Right ventricle myocardium superior (tissue), 1 donor: ENCODE measurements at places on chromosomes 6 and 20.

DNA sequence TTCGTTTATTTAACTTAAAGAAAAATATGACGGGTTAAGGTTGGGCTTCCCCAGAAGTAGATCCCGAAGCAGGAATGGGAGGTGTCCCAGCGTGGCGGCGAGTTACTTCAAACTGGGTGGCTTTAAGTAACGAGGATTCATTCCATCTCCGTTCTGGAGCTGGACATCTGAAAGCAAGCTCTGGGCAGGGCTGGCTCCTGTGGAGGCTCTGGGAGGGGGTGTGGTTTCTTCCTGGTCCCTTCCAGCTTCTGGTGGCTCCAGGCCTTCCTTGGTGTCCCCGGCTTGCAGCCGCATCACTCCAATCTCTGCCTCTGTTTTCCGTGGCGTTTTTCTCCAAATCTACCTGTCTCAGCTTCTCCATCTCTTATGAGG, 47.3 kb upstream of the BHLHE23 start:
- no peak for DNase-seq

DNA sequence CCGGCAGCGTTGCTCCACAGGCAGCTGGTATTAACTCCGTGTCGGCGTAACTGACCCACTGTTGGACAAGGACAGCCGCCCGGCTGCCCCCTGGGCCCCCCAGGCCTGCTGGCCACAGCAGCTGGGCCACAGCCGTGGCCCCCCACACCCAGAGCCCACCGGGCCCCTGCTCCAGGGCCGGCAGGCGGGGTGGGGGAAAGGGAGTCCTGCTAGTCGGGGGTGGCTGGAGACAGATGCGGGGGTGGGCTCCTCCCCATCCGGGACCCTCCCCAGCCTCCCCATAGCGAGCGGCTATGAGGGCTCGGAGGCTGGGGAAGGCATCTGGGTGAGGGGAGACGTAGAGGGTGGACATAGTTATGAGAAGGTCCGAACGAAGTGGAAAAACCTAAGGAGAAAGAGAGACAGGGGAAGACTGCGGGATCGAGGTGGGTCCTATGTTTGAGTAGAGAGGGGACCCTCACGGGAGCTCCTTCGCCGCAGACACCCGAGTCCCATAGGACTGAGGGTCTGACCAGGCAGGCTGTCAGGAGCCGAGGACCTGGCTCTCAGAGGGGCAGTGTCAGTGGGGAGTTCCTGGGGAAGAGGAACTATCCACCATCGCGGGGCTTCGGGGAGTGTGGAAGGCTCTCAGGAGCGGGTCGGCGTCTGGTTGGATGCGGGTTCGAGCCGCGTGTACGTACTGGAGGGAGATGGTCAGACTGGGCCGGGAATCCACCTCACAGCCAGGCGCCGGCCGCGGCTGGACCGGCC, 511 bp downstream of the VARS1 start:
- DNase-seq, result no peak

GRCh38 chr6:35970181-35970580, 49.3 kb upstream of the SRPK1 start:
- no peak for DNase-seq

DNA sequence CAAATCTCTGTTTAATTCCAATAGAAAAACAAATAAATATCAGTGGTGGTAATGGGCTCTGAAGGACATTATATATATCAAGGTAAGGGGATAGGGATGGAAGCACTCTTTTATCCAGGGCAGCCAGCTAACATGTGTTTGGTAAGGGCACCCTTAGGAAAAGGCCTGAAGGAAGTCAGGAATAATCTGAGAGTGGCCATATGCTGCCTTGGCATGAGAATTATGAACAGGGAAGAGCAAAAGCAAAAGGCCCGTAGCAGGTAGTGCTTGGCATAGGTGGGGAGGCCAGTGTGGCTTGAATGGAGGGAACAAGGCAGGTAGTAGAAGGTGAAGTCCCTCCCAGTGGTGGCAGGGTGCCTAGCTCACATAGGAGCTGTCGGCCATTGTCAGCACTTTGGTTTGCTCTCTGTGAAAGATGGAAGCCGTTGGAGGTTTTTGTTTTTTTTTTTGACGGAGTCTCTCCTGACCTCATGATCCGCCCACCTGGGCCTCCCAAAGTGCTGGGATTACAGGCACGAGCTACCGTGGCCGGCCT, 39.6 kb upstream of the CSE1L start:
- DNase-seq, result no peak

GRCh38 chr20:40821429-40821828, 132.4 kb upstream of the MAFB start:
- no peak for DNase-seq

- no peak for DNase-seq
Observed at GRCh38 chr6:16481697-16482399, 243.5 kb downstream of the GMPR start.

- no peak for DNase-seq
Observed at GRCh38 chr6:132865364-132865763, 51.0 kb downstream of the RPS12 start.

- DNase-seq, result no peak
Observed at GRCh38 chr6:145080651-145081050, 654.7 kb downstream of the EPM2A start.

GRCh38 chr6:85449388-85449817, 480 bp upstream of the NT5E start:
- no peak for DNase-seq

GRCh38 chr6:132135409-132135808, 184.2 kb upstream of the CCN2 start:
- DNase-seq, result no peak

DNA sequence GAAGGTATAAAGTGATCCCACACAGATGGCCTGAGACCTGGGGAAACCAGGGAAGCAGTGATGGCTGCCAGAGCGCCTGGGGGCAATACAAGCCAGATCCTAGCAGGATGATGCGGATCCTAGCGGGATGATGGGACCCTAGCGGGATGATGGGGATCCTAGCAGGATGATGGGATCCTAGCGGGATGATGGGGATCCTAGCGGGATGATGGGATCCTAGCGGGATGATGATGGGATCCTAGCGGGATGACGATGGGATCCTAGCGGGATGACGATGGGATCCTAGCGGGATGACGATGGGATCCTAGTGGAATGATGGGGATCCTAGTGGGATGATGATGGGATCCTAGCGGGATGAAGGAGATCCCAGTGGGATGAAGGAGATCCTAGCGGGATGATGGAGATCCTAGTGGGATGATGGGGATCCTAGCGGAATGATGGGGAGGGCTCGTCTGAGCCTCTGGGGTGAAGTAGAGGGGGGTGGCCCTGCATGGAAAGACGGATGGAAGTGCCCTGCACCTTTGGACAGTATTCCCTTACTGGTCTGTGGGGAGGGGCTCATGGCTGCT, 44.2 kb upstream of the CDH22 start:
- DNase-seq, result no peak

DNA sequence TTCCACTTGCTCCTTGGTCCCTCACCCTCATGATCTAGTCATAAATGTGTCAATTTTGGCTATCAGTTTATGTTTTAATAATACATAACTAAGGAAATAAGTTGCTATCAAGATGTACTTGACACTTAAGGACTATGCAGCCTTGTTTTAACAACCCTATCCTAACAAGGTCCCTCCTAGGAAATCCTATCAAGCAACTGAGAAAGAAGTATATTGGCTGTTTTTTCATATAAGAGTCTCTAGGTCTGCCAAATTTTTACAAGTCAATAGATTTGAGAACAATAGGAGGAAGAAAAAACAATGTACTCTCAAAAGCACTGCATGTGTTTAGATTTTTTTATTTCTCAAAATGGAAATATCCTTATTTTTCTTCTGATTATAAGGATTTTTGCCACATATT, 14.7 kb downstream of the FILIP1 start:
- DNase-seq, result no peak

- DNase-seq, result no peak
Observed at GRCh38 chr20:59017493-59018231, 1.6 kb upstream of the TUBB1 start.

GRCh38 chr20:57895161-57895855, 185.5 kb upstream of the PMEPA1 start:
- no peak for DNase-seq

DNA sequence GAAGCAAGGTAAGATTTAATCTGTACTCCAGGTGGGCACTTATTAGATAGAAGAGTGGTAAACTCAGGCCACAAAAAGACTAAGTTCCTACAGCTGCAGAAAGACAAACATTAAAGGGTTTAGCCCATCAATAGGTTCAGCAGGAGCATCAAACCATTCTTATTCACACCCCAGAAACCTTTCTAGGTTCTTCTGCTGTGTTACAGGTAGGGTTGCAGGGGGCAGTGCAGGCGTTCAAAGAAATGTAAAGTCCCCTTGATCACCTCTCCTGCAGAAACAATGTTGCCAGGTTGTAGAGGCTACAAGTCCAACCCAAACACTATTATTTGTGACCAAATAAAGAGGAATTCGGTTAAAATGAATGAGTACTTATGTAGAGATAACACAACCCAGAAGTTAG, 31.8 kb downstream of the PHACTR1 start:
- DNase-seq, result no peak

- DNase-seq, result no peak
Observed at GRCh38 chr6:56715741-56716140, 73.1 kb upstream of the DST start.

DNA sequence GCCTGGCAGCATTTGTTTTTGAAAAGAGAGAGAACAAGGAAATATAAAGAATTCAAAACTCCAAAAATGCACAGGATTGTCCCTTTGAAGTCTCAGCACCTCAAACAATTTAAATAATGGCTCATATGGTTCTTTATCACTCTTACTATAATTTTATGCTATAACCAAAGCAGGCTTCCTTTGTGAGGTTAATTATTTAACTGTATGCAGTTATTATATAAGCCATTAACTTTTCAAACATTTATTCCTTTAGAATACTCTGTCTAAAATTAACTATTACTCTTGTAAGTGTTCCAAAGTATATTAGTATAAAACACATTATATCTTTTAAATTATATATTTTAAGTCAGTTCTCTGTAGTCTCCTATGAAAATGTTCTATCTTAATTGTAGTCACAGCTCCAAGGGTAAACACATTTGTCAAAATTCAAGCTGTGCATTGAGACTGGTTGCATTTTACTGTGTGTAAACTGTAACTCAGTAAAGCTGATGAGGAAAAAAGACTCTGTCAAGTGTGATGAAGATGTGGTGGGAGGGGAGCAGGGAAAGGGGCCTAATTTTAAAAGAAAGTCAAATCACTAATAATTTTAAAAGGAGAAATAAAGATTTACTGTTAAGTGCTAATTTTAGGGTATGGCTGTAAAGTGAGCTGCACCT, 20.0 kb upstream of the PLAGL1 start:
- no peak for DNase-seq

DNA sequence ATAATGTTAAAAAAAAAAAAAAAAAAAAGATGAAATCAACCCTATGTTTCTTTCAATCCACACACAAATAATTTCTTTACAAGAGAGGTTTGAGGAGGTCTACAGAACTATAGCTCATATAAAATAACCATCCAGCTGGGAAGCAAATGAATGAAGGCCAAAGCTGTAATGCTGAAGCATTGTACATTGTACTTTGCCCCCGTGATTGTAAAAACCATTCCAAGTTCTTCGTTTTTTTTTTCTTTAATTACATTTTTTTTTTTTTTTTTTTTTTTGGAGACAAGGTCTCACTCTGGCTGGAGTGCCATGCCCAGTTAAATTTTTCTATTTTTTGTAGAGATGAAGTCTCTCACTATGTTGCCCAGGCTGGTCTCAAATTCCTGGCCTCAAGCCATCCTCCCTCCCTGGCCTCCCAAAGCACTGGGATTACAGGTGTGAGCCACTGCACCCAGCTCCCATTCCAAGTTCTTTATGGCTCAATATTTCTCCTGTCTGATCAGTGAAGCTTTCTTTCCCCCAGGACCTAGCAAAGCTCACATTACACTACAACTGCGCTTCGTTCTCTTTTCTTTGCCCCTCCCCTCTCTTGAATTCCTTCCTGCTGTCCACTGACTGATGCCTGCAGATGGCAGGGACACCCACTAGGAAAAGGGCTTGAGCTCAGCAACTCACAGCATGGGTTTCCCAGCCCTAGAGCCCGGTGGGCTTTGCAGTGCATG, 53.0 kb upstream of the NOP56 start:
- no peak for DNase-seq

DNA sequence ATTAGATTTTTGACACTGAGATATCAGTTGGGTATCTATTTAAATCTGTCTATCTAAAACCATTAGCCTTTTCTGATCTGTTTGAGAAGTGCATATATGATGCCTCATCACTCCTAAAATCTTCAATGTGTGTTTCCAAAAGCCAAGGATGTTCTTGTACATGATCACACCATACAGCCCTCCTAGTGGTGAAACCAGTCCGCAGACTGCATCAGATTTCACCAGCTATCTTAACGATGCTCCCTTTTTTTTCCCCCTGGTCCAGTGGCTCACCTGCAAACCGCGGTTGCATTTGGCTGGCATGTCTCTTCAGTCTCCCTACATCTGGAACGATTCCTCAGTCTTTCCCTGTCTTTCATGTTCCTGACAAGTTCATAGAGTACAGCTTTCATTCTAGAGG, 4.0 kb downstream of the KIZ start:
- no peak for DNase-seq

DNA sequence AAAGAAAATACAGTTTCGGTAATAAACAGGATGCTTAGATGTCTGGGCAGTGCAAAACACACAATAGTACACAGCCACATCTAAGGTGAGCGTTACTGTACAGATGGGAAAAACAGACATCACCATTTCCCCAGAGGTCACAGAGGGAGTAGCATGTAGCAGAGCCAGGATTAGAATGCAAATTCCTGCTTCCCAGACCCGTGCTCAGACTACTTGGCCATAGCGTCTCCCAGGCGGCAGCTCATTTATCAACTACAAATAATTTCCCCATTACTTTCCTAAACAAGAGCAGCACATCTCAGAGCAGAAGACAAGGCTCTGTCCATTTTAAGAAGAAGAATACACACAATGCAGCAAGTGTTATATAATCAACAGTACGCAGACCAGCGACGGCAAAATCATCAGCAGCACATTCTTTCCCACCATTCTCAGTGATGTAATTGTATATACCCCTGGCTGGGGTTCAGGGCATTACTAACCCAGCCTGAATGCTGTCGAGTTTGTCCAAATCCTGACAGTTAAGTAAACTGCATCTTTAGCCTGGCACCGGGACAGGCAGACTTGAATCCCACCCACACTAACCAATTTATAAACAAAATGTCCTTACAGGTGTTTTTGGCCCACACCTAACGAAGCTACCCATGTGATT, 61.9 kb downstream of the CNKSR3 start:
- no peak for DNase-seq
